ENCODE measurements at places on chromosomes 6 and 20. TPM values are rescaled to one million over a fixed set of nuclear protein-coding genes. Genes with fewer than 3 reads are reported as not detected.

- DNase-seq, result no peak
Measured at GRCh38 chr6:4363656-4364055, 228.3 kb upstream of the ECI2 start.

DNA sequence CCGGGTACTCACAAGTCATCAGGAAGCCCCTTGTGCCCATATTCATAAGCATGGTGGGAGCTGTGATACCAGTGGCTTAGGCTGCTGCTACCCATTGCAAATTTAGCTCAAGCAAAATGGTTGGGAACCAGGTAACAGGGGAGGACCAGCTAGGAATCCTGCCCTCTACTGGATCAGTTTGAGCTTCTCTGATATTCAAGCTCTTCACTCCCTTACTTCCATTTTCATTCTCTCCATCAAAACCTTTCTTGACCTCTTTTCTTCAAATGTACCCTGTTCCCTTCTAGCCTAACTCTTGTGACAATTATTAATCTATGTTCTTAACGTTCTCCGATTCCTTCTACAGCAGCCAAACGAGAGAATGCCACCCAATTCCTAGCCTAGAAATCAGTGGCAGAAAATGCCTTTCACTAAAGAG lies 9.7 kb downstream of the NOL7 start:
- DNase-seq, result no peak

GRCh38 chr6:106120006-106120405 lies 33.9 kb downstream of the PRDM1 start:
- DNase-seq, result no peak

The TGM3 gene
- polyA plus RNA-seq, result 0.61 TPM

- DNase-seq, result no peak
Measured at GRCh38 chr6:148273962-148274752, 68.5 kb upstream of the SASH1 start.

- DNase-seq, result no peak
Measured at GRCh38 chr6:56714982-56715456, 72.3 kb upstream of the DST start.

GRCh38 chr6:91241946-91242613 lies 655.2 kb upstream of the MAP3K7 start:
- no peak for DNase-seq

The ULBP1 gene
- polyA plus RNA-seq, result 0.30 TPM

- DNase-seq, result no peak
Measured at GRCh38 chr6:51608932-51609331, 478.5 kb downstream of the PKHD1 start.

- no peak for DNase-seq
Measured at GRCh38 chr6:43798688-43799444, 28.9 kb downstream of the VEGFA start.

DNA sequence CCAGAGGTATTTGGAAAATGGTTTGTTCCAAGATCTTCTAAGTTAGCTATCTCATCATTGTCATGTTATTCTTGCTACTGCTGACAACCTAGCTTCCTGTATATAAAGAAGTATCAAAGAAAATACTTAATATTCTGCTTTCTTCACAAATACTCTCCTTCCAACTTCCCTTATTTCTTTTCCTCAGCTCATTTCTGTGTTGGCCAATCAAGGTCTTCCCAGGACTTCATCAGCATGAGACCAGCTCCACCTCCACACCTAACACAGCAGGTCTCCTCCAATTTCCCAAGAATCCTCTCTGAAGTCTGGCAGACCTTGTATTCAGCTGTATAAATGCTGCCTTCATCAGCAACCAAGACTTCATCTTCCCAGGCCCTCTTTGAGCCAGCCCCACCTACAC lies 538.6 kb upstream of the JARID2 start:
- no peak for DNase-seq

- no peak for DNase-seq
Measured at GRCh38 chr6:96066376-96066775, 50.6 kb downstream of the FUT9 start.

GRCh38 chr6:118980063-118980462 lies 45.1 kb upstream of the MCM9 start:
- no peak for DNase-seq

The GRM4 gene
- polyA plus RNA-seq, result 3.8 TPM

- DNase-seq, result no peak
Measured at GRCh38 chr6:17721671-17722070, 14.9 kb upstream of the NUP153 start.

GRCh38 chr20:2756056-2756611 lies 44.3 kb downstream of the CPXM1 start:
- no peak for DNase-seq

DNA sequence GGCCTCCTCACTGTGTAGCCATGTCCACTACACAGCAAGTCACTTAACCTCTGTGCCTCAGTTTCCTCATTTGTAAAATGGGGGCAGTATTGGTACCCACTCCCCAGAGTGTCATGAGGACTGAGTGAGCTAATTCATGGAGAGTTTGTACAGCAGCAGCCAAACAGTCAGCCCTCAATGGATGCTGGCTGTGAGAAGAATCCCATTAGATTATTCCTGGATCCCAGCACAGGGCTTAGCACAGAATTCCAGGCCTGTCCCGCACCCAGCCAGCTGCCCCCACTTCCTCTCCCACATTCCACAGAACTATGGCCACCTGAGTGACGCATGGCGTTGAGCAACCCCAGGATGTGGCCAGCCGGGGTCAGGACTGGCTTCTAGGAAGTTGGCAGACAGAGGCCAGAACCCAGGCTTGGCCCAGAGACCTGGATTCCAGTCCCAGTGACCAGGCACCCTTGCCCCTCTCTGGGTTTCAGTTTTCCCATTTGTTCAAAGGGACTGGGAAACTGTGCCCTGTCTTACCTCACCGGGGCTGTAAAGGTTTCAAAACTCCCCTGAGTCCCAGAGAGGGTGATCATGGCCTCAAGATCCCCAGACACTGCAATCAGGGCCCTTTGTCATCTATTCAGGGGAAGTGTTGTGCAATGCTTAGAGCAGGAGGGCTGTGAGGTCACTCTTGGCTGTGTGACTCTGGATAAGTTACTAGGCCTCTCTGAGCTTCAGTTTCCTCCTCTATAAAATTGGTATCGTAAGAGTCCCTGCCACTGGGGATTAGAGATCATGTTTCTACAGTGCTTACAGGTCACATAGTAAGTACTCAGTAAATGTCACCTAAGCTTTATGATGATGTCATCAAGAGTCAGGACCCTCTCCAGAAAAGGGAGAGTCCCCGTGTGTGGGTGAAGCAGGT lies 3.0 kb upstream of the TGM2 start:
- DNase-seq, result no peak

Data from hindlimb muscle (tissue), 1 donor.